OCI-M1 (cell line): ENCODE measurements at places on chromosomes 12 and 14.

GRCh38 chr12:111101003-111101402, 180.6 kb upstream of the MYL2 start:
- no peak for DNase-seq

- DNase-seq: no peak
Measured at GRCh38 chr12:63944034-63944579, 99.6 kb downstream of the SRGAP1 start.

DNA sequence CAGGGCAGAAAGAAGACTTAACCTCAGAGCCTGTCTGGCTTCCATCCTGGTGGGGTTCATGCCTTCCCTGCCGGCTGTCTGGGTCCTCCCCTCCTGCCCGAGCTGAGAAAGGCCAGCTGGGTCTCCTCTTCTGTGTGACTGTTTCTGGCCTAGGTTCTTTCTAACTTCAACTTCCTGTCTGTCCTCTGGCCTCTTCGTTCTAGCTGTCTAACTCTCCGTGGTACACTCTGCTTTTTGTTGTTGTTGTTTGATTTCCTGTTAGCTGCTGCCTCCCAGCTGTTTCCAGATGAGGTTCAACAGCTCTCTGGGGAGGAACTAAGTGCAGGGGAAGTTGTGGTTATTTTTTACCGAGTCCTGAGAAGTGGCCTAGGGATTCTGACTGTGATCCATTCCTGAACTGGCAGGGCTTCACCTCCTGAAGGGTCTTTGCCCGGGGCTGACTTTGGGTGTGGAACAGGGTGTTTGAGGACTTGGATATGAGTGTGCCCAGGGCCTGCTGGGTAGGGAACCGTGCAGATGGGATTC, 3.2 kb downstream of the MLXIP start:
- DNase-seq: peak; percentile 89

DNA sequence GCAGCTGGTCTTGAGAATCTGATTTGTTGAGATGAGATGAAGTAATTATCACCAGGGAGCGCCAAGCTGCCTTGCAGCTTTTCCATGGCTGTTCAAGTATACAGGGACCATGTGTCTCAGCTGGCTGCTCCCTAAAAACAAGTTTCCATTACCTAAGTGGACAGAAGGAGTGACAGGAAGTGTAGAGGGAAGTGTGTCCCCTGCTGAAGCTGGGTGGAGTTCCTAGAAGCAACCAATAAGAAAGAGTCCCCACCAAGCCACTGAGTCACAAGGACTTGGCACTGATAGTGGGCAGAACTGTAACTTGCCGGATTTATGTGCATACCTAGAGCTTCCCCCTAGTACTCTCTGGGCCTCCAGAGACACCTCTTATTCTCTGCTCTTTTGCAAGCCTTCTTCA, 1.5 kb upstream of the GPX2 start:
- no peak for DNase-seq

DNA sequence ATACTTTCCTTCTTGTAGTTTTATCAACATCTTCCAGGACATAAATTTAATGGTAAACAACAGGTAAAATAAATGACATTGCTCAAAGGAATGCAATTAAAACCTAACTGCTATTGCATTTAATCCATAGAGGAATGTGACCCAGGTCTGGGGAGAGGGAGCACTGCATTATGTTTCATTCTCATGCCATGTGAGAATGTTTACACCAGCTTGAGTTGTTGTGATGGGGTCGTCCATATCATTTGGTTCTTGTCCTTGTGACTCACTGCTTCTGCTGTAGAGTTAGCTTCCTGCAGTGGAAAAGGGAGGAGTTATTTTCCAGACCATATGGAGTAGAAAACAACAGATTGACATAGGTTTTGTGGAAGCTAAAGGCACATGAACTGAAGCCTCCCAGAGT, 129.3 kb upstream of the PMCH start:
- no peak for DNase-seq

DNA sequence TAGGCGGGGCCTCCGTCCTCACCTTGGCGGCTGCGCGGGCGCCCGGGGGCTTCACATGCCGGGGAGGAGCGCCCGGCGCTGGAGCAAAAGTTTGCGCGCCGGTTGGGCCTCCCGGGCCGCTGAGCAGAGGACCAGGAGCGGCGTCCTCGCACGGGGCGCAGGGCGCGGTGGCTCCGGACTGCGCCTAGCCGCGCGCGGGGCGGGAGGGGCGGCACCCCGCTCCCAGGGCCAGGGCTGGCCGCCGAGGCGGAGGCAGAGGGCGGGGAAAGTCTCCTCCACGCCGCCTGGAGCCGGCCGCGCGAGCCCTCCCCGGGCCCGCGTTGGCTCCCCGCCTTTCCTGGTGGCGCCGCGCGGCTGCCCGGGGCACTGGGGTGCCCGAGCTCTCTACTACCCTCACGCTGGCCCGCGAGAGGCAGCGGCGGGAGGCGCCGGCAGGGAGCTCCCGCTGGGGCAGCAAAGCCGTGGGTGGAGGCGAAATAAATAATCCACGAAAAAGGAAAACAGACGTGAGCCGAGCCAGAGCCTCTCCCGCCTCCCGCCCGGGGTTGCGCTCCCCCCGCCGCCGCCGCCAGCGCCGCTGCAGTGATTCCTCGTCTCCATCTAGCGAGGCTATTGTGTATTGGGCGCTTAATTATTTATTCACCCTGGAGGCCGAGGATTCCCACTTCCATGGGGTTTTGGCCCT, 400 bp upstream of the PRIMA1 start:
- DNase-seq: no peak

- no peak for DNase-seq
Measured at GRCh38 chr14:92568621-92569479, 55.3 kb downstream of the RIN3 start.
